ENCODE measurements at places on chromosomes 6 and 20. TPM values are rescaled to one million over a fixed set of nuclear protein-coding genes. Genes with fewer than 3 reads are reported as not detected.

DNA sequence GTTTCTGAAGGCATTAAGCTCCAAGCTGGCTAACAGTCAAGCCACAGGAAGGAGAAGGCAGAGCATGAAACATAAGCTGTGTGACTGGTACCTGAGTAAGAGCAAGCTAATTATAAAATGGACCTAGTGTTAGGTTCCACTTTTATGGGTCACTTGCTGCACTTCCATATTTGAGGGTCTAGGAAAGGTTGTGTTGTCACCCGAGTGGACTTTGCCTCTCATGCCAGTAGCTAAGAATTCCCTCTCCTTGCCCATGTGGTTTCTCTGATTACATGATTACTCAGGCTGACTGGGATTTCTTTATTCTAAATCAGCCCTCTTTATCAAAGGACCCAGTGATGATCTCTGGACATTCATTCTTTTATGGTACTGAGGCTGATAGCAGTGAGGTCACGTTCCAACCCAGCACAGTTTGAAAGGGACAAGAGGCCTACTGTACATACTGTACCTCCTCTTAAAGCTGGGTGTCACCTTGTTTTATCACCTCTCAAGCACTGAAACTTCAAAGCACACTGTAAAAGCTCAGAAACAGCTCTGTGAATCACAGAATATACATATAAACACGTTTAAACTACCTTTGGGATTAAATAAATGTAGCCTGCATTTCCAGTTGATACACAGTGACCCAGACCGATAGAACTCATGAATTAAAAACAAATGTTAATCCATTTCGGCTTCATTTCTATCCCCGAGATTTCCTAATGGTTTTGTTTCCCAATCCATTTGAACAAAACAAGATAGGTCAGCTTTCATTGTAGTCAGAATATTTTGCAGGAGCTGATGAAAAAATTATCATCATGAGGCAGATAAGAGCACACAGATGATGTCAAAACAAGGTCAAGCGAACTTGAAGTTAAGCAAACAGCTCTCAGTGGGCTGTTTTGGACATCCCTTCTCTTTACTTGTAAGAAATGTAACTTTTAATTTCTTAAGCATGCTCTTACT is 96.5 kb downstream of the ALDH8A1 start:
- peaks cover 9% of the 10 kb centered on the region for H3K27me3 ChIP-seq
- H3K4me1 ChIP-seq: no peaks in the 10 kb centered on the region
- H3K27ac ChIP-seq: no peak overlapping the region

PNLDC1 gene
- 0.78 TPM for total RNA-seq

TBC1D22B gene
- 20.8 TPM for total RNA-seq

DNA sequence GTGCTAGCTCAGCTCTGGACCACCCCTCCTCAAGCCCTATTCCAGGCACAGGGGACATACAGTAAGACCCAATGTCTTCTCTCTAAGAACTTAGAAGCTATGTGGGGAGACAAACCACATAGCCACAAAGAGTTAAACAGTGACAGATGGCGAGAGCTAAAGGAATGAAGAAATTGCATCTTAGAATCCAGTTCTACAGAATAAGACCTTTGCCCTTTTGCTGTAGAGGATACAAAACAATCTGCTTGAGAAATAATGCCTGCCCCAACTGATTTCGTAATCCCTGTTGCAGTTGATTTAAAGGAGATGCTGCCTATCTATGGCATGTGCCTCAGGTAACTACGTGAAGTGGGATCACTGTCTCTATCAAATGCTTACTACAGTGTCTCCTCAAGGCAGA is 31.2 kb downstream of the TNFRSF21 start:
- DNase-seq: no peak
- no peaks in the 10 kb centered on the region for H3K27me3 ChIP-seq
- H3K4me1 ChIP-seq: no peaks in the 10 kb centered on the region
- H3K4me3 ChIP-seq: no peak overlapping the region

DNA sequence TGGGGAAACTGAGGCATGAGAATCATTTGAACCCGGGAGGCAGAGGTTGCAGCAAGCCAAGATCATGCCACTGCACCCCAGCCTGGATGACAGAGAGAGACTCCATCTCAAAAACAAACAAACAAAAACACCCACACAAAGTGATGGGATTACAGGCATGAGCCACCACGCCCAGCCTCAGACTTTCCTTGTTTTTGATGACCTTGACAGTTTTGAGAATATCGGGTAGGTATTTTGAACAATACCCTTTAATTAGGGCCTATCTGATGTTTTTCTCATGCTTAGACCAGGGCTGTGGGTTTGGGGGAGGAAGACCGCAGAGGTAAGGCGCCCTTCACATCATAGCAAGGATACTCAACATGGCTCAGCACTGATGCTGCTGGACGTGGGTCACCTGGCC is 63.4 kb downstream of the ADNP start:
- H3K36me3 ChIP-seq: no peaks in the 10 kb centered on the region
- no peaks in the 10 kb centered on the region for H3K4me1 ChIP-seq
- no peak overlapping the region for H3K4me3 ChIP-seq
- no peaks in the 10 kb centered on the region for H3K27me3 ChIP-seq

DNA sequence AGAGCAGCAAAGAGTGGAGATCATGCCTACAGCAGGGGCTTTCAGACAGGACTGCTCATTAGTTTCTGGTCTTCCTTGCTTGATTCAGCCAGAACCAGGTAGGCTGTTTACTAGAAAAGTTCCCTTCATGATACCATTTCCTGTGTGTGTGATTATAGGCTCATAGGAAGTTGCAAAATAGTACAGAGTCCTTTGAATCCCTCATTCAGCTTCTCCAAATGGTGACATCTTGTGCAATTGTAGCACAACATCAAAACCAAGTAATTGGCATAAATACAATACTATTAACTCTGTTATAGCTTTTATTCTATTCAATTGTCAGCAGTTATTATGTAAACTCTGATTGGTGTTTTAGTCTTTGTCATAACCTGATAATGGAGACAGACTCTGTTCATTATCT is 347.3 kb upstream of the CDH4 start:
- no peak overlapping the region for H3K27ac ChIP-seq
- DNase-seq: no peak
- H3K4me1 ChIP-seq: no peaks in the 10 kb centered on the region
- no peaks in the 10 kb centered on the region for H3K27me3 ChIP-seq
- no peak overlapping the region for H3K4me3 ChIP-seq
- H3K36me3 ChIP-seq: no peaks in the 10 kb centered on the region

Data from activated T-helper 1 cell treated with anti-CD3 and anti-CD28 coated beads, Interleukin-12 subunit alpha, Interleukin-12 subunit beta, Interleukin-2, Interleukin-4 antibody, amounts not matched to agents 30 ng/mL and 10 ng/mL and 1 ng/mL, durations not matched to agents 14 hours and 24 hours and 36 hours (primary cell).